ENCODE measurements at places on chromosomes 3 and 15. TPM values are rescaled to one million over a fixed set of nuclear protein-coding genes. Genes with fewer than 3 reads are reported as not detected.

ADCY5 gene
- 104 TPM for total RNA-seq

STRIT1 gene
- not detected for total RNA-seq

GHRL gene
- 0.54 TPM for total RNA-seq

TPRG1 gene
- 7.4 TPM for total RNA-seq

HIGD2B gene
- not detected for total RNA-seq

OR5K3 gene
- not detected for total RNA-seq

CTXN2 gene
- total RNA-seq, result not detected

MESD gene
- 36.8 TPM for total RNA-seq

ANKUB1 gene
- not detected for total RNA-seq

TGM5 gene
- total RNA-seq, result not detected

KLHDC8B gene
- 22.4 TPM for total RNA-seq

SLC24A5 gene
- not detected for total RNA-seq

SLC38A3 gene
- not detected for total RNA-seq

SCAMP5 gene
- 3.5 TPM for total RNA-seq

IQCF5 gene
- not detected for total RNA-seq

CPLX3 gene
- total RNA-seq, result not detected

FLNB gene
- 96.9 TPM for total RNA-seq

AADAC gene
- not detected for total RNA-seq

PPM1L gene
- 13.3 TPM for total RNA-seq

P3H2 gene
- total RNA-seq, result 28.4 TPM

ASB14 gene
- total RNA-seq, result not detected

SLC9C1 gene
- not detected for total RNA-seq

TEX9 gene
- total RNA-seq, result 3.7 TPM

KNG1 gene
- total RNA-seq, result not detected

BAHD1 gene
- total RNA-seq, result 10.7 TPM

IL16 gene
- total RNA-seq, result 17.1 TPM

SLC51B gene
- not detected for total RNA-seq

MNS1 gene
- total RNA-seq, result 0.28 TPM

KIF23 gene
- 20.6 TPM for total RNA-seq

IFT80 gene
- total RNA-seq, result 44.1 TPM

GOLGA8M gene
- total RNA-seq, result 0.81 TPM

CYP11A1 gene
- not detected for total RNA-seq

PPARG gene
- 13.1 TPM for total RNA-seq

MESP2 gene
- 1.8 TPM for total RNA-seq

NRROS gene
- total RNA-seq, result 4.7 TPM

PEX11A gene
- total RNA-seq, result 17.3 TPM

ZPLD1 gene
- not detected for total RNA-seq

CAND2 gene
- total RNA-seq, result 44.6 TPM

ARPP21 gene
- total RNA-seq, result 0.27 TPM

CLDN16 gene
- not detected for total RNA-seq

CPA3 gene
- total RNA-seq, result 19.5 TPM

COPS2 gene
- total RNA-seq, result 31.3 TPM

STXBP5L gene
- 0.07 TPM for total RNA-seq

SLC33A1 gene
- 30.7 TPM for total RNA-seq

PROS1 gene
- total RNA-seq, result 122 TPM

RTP3 gene
- total RNA-seq, result not detected

NR2E3 gene
- total RNA-seq, result 0.92 TPM

CNTN3 gene
- 9.7 TPM for total RNA-seq
